D341Med (cell line): ENCODE measurements at places on chromosomes 6 and 20.

DNA sequence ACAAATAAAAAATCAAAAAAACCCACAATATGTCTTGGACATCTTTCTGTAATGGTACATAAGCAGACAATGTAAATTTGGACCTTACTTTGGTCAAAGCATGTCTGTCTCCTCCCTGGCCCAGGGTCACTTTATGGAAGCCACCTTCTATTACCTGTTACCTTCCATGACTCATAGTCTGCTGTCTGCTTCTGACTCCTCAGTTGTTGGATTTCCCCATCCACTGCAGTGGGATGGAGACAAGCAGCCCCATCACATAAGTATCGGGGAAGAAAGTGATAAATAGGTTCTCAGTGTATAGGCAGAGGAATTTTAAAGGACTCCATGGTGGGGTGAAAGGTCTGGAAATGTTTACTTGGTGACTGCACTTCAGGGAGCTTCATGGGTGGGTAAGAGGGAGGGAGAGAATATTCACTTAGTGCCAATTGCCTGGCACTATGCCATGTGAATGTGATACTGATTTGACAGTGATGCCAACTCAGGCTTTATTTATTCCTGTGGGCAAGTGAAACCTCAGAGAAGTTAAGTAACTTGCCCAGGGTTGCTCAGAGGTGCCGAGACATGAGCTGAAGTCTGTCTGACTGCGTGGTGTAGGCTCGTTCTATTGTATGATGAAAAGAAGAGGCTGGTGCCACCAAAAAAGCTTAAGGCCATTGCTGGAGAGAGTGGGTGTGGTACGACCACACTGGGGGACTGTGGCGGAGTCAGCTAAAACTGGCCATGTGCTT is 175.6 kb upstream of the RNF24 start:
- no peak for DNase-seq

GRCh38 chr6:11209906-11210305 is 22.6 kb downstream of the NEDD9 start:
- no peak for DNase-seq

DNA sequence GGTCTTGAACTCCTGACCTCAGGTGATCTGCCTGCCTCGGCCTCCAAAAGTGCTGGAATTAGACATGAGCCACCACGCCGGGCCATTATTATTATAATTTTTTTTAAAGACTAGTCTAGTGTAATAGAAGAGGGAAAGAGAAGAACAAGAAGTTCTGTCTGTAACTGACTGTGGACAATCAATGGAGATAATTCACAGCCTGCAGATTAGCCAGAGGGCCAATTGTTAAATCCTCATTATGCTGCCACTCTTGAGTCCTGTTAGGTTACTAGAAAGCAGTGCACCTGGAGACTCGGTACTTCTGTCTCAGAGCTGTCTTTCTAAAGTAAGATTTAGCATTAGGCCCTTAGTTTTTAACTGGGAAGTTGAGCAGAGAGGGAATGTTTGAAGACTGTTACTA is 37.5 kb downstream of the CARMIL1 start:
- DNase-seq, result no peak

DNA sequence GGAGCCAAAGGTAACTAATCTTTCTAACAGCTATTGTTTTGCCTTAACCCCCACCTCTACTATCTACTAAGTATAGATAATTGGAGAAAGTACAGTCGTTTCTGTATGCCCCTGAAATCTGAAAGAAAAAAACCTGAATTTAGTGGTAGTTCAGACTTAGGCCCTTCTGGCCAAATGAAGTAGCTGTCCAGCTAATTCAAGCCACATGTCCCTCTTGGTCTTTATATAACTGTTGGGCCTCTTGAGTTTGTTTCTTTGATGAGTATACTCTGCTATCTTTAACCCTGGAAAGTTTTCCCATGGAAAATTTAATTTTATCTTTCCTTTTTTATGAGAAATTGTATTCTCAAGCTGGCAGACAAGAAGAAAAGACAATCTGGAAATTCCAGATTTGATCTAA is 73.0 kb upstream of the FAM8A1 start:
- no peak for DNase-seq

GRCh38 chr20:50346374-50347283 is 156.0 kb downstream of the CEBPB start:
- no peak for DNase-seq

DNA sequence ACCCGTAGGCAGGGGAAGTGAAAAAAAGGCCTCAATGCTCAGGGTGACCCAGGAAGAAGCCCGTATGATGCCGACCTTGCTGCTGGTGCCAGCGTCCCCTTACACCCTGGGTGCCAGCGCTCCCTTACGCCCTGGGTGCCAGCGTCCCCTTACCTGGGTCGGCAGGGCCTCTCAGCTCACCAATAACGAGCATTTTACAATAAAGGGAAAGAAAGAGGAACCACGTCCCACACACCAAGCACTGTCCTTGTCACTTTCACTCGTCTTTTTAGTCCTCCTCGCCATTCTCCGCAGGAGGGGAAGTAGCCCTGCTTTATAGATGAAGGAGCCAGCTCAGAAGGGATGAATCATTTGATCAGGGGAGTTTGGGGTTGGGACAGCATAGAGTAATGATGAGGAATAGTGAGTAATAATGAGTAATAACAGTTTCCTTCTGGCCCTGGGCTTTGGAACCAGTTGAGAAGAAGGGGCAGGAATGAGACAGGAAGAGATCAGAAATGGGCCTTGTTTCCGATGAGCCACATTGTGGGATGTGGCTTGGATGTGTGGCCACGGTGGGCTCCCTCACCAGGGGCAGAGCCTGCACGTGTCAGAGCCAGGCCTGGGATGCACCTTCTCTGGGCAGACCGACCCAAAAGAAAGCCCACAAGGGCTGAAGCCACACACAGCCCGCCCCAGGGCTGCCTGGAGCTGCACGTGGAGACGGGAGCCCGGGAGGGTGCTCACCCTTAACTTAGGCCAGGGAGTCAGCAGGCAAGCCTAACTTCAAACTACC is 75.7 kb downstream of the SYNJ2 start:
- DNase-seq, result no peak

DNA sequence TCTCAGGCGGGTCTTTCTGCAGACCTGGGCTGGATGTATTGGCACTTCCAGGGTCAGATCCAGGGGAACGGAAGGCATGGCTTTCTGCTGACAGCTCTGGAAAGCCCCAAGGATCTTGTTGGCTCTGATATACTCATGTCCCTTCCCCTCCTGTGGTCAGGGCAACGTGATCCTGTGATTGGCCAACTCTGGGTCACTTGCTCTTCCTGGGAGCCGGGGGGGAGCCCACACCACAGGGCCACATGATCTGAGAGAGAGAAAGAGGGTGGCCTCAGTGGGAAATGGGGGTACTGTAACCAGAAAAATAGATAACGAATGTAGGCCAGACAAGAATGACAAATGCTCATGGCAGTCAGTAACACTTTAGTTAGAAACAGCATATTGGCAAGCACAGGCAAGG is 223.0 kb downstream of the NFATC2 start:
- no peak for DNase-seq

GRCh38 chr6:8990075-8990474 is 554.7 kb upstream of the SLC35B3 start:
- DNase-seq, result no peak

- no peak for DNase-seq
Measured at GRCh38 chr20:25011261-25011660, 18.7 kb upstream of the APMAP start.

DNA sequence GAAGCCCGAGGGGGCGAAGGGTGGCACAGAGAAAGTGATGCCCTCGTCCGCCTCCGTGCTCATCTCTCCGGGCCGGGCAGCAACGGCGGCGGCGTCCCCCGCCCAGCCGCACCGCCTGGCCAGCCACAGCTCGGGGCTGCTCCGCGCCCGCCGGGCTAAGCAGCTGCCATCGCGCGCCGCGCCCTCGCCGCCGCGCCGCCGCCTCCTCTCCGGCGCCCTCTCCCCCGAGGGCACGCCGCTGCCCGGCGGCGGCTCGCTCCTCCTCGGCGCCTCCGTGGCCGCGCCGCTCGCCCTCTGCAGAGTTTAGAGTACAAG is 225 bp downstream of the MAP3K5 start:
- peak; percentile 86 for DNase-seq

GRCh38 chr20:62576815-62577489 is 65.4 kb upstream of the SLCO4A1 start:
- no peak for DNase-seq

GRCh38 chr6:31058128-31058894 is 48.0 kb downstream of the MUC22 start:
- no peak for DNase-seq

DNA sequence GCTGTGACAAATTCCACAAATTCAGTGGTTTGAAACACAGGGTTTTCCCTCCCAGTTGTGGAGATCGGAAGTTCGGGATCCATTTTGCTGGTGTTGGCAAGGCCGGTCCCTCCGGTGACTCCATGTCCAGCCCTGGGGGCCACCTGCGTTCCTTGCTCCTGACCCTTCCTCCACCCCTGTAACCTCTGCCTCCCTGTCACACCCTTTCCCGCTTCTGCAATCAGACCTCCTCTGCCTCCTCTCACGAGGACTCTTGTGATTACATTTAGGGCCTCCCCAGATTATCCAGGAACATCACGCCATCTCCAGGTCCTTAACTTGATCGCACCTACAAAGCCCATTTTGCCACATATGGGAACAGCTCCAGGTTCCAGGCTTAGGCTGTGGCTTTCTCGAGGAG is 12.5 kb downstream of the RPS6KA2 start:
- DNase-seq, result no peak
